ENCODE measurements at places on chromosomes 3 and 15.

DNA sequence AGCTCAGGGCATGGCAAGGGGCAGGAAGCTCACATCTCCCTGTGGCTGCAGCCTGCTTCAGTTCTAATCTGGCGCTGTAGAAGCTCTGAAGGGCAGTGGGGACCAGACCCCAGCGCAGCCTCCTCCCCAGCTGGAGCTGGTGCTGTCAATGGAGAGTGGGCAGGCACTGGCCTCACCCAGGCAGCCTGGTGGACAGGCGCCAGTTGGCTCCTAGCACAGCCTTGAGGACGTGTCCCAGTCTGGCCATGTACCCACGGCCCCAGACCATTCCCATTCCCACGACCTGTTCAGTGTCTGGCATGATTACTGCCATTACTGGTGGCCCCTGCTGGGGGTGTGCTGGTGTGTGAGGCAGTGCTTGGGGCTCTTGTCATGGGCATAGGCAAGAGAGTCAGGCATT lies 16.3 kb downstream of the TYRO3 start:
- no peak for DNase-seq

- DNase-seq, result no peak
Observed at GRCh38 chr3:184380185-184380626, 352 bp downstream of the CHRD start.

GRCh38 chr15:70103880-70104626 lies 6.3 kb upstream of the TLE3 start:
- no peak for DNase-seq

DNA sequence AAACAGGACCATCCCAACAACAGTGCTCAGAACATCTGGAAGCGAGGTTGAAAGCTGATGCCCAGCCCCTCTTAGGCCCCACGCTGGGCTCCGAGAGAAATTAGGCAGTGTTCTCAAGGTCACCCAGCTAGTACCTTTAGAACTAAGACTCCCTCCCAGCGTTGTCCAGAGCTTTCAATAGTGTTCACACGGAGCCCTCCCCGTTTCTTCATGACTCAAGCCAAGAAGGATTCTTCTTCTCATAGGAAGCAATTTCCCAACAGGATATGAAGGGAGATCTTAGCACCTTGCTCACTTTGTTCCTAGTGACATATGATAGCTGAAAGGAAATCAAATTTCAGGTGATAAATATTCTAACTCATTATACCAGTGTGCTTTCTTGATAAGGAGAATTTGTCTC lies 244.2 kb upstream of the ST8SIA2 start:
- DNase-seq, result no peak

DNA sequence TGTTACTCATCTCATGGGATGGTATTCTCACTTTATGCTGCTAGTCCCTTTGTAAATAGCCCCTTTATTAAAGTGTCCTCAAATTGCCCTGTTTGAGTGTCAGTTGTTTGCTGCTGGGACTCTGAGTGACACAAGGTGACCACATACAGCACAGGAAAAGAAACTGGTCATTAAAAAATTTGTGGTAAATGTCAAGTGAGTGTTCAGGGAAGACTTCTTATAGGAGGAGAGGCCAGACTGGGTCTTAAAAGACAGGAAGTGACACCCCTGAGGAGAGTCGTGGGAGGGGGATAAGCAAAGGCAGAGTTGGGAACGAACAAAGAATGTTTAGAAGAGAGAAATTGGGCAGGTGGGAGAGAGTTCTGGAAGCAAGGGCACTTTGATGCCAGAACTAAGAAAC lies 35.2 kb downstream of the CCR3 start:
- DNase-seq, result no peak

DNA sequence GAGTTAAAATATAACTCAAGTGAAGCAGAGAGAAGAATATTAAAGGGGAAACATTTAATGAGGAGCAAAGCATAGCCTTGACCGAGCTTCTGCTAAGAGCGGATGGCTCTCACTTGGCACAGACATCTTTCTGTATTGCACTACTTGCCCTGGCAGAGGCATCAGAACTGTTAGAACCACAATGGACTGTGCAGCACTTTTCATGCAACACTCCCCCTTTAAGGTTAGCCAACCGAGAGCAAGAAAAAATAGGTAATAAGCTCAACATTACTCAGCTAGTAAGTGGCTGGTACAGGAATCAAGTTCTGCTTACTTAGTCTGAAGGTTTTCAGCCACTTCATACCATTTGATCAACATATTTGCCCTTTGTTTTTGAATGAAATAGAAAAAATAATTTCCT lies 33.7 kb downstream of the CRTC3 start:
- DNase-seq, result no peak

- DNase-seq, result no peak
Observed at GRCh38 chr3:99534951-99535704, 103.3 kb upstream of the COL8A1 start.

DNA sequence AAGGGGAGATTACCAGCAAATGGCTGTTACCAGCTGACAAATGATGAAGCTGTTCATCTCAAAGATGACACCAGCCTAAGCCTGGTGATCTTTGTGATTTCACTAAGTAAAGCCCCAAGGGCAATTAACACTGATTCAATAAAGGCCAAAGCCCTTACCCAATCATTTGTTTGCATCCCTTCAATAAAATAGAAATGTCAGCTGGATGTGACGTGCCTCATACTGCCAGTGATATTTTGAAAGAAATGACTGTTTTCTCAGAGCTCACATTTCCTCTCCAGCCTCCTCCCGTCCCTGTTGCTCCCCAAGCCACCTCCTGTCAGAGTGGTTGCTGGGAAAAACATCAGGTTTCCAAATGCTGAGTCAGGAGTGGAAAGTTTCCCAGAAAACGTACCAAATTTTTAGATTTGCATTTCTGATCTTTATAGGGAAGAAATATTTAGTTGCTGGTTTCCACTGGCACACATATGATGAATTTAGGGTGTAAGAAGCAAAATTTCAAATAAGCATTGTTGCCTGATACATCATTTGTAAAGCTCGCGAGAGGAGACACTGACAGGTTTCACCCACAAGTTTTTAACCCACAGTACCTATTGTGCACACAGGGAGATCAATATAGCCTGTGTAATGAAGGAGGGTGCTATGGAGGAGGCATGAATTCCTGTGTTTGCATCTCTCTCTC lies 21.0 kb downstream of the C2CD4A start:
- no peak for DNase-seq

DNA sequence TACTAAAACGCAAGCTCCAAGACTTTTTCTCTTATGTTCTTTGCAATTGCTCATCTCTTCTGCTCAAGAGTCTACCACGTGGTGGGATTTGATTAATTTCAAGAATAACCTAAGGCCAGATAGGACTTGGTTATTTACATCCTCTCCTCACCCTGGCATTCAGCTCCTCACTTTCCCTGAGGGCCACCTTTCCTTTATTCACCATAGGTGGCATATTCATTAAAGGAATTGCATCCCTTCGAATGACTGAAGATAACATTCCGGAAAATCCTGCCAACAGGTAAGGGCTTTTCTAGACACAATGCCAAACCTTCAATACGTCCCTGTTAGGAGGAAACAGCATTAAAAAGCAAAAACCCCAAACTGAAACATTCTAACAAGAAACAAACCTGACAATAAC lies 220.0 kb upstream of the KBTBD8 start:
- no peak for DNase-seq

GRCh38 chr3:94293793-94294195 lies 230.9 kb downstream of the NSUN3 start:
- no peak for DNase-seq

DNA sequence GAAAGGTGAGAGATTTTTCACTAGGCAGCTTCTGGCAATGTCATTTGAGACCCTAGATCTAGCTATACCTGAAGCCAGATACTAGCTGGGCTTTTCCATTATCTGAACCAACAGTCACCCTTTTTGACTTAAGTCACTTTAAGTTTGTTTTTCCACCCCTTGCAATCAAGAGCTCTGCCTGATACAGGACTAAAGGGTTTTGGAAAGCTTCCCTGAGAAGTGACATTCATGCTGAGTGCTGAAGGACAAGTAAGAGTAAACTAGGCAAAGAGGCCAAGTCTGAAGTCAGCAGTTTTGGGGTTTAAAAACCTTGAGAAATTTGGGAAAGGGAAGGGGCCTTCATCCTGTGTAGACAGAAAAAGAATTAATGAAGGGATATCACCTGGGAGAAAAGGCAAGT lies 27.1 kb upstream of the CCDC174 start:
- DNase-seq, result no peak

GRCh38 chr3:140165781-140166180 lies 230.8 kb downstream of the CLSTN2 start:
- no peak for DNase-seq

DNA sequence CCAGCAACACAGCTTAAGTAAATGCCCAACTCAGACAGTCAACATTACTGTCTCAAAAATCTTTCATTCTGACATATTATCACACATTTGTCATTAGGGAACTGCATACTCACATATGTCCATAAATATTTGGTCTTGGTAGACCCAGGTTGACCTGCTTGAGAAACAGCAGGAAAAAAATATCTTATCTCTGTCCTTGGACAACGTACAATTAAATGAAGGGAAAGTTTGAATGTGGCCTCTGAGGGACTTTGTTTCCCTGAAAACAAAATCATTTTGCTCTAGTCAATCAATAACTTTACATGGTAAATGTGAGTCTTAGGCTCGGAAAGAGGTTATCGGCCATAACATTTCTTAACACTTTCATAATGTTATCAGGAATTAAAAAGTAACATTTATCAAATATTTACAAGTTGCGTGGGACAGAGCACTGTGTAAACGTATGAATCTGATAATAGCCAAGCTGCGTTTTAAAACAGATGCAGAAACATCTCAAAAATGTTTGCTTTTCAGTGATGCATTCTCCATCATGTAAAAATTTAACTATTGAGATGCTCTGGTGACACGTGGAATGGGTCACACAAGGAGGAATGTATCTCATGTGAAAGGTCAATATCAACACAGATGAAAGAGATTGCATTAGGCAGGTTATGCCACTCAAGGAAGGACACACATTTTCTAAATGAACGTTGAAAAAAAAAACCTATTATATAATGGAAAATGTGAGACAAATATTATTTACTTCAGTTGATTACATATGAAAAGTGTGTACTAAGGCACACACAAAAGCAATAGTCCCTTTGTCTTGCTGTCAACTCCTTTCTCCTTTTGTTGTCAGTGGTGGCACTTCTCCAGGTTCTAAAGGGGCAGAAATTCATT lies 304.4 kb downstream of the WDR72 start:
- DNase-seq, result no peak

- no peak for DNase-seq
Observed at GRCh38 chr3:37015642-37016041, 22.3 kb downstream of the MLH1 start.

DNA sequence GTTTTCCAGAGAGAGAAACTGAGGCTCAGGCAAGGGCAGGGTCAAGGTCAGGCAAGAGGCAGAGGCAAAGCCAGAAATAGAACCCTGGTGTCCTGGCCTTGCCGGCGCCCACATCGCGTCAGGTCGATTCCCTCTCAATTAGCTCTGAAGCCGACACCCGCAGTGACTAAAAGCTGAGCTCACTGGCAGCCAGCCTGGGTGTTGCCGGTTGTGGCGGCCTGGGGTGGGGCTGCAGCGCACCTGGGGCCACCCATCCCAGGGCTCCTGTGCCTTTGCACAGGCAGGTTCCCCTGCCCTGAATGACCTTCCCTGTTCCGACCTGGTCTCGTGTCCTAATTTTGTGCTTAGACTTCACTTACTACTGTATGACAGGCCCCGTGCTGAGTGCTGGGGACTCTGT lies 6.2 kb downstream of the SEMA3F start:
- no peak for DNase-seq

Measured in stimulated activated CD4-positive, alpha-beta T cell treated with anti-CD3 and anti-CD28 coated beads, TNF-alpha, amount 100 ng/mL, for 24 hours (primary cell).